Astrocyte of the spinal cord (primary cell): ENCODE measurements at places on chromosomes 1 and 21.
A peak's percentile ranks its signal among the peaks of the same experiment; 100 is the strongest.

DNA sequence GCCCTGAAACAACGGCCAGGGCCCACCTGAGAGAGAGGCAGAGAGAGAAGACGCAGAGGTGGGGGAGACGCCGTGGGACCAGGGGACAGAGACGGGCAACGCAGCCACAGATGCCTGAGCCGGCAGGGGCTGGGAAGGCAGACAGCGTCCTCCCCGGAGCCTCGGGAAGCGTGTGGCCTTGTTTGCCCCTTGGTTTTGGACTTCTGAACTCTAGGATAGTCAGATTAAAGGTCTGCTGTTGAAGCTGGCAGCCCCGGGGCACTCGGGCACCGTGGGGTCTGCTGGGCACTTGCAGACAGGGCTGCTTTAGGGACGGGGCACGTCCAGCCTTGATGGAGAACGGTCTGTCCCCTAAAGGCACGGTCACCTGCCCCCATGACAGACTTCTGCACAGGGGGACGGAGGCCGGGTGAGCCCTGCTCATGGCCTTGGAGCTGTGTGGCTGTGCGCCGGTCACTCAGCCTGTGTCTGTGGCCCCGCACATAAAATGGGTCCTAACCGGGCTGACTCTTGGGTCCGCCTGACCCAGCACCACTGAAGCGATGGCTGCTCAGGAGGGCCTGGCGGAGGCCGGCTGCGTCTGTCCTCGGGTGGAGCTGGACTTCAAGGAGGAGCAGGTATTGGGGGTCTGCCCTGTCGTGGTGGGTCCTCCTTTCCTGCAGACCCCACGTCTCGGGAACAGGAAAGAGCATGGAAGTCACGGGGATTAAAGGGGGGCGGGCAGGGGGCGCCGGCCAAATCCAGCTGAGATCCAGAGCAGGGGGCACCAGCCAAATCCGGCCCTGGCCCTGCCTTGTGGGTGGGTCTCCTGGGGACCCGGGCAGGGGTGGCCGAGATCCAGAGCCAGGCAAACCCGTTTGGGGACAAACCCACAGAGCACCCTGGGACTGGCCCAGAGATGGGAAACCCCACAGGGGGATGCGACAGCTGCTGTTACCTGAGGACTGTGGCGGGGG is 9.6 kb upstream of the RNF223 start:
- DNase-seq: no peak

GRCh38 chr1:57898531-57898930 is 474.7 kb upstream of the DAB1 start:
- no peak for DNase-seq

DNA sequence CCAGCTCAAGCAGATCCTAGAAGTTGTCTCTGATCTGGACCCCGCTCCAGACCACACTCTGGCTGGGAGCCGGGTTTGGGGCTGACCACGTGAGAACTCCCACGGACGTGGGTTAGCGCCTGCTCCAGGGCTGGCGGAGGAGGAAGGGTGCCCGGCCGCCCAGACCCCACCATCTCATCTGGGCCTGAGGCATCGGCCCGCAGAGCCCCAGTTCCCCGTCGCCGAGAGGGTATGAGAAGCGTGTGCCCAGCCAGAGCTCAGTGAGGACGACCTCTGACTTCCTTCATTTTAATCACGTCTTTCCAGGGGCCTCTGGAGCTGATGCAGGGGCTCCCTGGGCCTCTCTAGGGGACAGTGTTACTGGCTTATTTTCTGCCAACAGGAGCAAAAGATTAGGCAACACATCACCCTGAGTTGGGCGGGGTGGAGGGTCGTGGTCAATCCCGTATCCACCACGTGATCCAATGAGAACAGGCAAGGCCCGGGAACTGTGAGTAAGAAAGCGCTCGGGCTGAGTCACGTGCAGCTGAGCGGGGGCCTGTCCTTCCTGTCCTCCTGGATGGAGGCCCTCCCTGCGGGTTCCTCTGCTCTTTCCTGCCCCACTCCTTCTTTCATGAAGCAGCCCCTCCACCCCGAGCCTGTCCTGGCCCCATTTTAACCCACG is 81.1 kb downstream of the SIK1 start:
- DNase-seq: peak; percentile 48

- DNase-seq: peak; percentile 64
These were observed 563.9 kb upstream of the NR5A2 start for GRCh38 chr1:199463521-199464127.

- no peak for DNase-seq
These were observed 13.0 kb upstream of the ALDH4A1 start for GRCh38 chr1:18915341-18915740.

DNA sequence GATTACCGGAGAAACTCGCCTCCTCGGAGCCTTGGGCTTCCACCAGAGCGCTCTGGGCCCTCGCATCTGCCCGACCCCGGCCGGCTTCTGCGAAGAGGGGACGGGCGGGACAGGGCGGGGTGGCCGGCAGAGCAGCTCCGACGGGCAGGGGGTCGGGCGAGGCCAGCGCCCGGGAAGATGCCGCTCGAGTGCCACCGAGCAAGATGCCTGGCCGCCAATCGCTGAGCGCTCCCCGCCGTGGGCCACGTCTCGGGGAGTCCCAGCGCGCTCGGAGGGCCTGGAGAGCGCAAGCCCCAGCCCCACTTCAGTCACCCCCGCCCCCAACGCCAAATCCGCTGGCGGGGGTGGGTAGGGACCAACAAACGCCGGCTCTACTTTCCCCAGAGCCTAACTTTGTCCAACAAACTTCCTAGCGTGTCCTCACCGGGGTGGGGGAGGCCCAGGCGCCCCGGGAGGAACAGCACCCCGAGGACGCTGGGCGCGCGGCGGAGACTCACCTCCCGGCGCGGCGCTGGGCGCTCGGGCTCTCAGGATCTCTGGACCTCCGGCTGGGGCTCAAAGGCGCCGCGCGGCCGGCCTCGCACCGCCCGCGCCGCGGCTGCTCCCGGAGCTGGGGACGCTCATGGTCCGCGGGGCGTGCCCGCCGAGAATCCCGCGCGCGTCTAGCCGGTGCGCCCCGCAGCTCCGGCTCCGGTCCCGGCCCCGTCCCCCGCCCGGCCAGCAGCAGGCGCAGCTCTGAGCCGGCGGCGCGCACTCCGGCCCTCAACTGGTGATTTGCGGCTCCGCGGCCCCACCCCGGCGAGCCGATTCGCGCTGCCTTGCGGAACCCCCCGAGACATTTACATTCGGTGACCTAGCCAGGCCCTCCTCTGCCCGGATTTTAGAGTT is at the start of gene BCAR3:
BCAR3 (minus strand) TSS at position 737 of the 888 bp plus-strand sequence. CDS start 6,907 bp downstream, outside the sequence.
- peak; percentile 73 for DNase-seq

DNA sequence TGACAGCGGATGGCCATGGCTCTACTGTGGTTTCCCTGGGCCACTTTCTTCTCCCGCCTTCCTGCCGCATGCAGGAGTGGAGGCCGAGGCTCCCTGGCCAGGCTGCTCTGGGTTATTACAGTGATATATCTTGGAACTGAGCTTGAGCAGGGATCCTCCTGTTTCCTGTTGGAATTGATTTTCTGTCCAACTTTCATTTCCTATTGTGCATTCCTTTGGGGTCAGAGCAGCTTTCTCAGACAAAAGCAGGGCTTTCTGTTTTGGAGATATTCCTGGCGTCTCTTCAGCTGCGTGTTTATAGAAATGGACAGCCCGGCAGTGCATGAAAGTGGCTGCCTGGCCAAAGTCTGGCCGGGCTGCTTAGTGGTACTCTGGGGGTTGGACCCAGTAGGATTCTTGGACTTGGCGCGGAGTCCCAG is 146.4 kb downstream of the KIF26B start:
- DNase-seq: no peak

DNA sequence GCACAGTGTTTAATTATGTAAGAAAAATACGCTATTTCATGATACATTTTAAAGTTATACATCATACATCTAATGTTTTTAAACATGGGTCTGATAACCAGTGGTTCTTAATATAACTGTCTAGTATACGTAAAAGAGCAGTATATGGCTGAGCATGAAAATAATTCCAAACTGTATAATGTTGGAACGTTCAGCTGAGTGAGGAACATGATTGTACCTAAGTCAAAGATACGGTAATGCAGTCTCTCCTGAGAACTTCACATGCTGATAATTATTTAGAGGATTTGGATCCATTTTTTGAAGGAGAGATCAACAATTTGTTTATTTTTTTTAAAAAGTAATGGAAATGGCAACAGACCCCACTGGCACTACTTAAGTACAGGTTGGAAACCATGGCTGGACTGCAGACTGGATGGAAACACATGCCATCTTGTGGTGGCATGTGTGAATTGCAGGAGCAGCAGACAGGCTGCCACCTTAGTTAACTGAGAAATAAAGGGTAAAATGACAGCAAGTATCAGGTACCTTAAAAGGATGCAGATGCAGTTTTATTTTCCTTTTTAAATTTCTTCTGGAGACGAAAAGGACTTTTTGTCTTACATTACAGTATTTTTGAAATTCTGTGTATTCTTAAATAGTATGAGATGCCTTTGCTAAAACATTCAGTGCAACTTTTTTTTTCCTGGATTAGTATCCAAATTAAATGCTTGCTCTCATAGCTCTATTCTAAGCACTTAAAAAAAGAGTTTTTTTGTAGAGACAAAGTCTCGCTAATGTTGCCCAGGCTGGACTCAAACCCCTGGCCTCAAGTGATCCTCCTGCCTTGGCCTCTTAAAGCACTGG is 73.8 kb downstream of the MTR start:
- peak; percentile 77 for DNase-seq

GRCh38 chr1:30877205-30877912 is 31.2 kb downstream of the SDC3 start:
- peak; percentile 64 for DNase-seq
